Adrenal gland (tissue), 19 donors: ENCODE measurements at places on chromosomes 2 and 18. TPM values are rescaled to one million over a fixed set of nuclear protein-coding genes. Genes with fewer than 3 reads are reported as not detected.

PRADC1 gene
- total RNA-seq = 76.3 TPM

GRCh38 chr18:68847219-68847837, 49.4 kb downstream of the CCDC102B start:
- no peak for DNase-seq

ZNF892 gene
- total RNA-seq = 2.0 TPM

GRCh38 chr2:12010779-12011178, 264.3 kb downstream of the LPIN1 start:
- DNase-seq = no peak

- no peak for DNase-seq
Observed at GRCh38 chr2:228875152-228875900, 395.8 kb downstream of the PID1 start.

- no peak for DNase-seq
Observed at GRCh38 chr2:36445185-36445866, 89.7 kb downstream of the CRIM1 start.

- no peak for DNase-seq
Observed at GRCh38 chr2:55986700-55987440, 63.3 kb upstream of the EFEMP1 start.

- DNase-seq = no peak
Observed at GRCh38 chr2:228548230-228548629, 366.7 kb upstream of the SPHKAP start.

TTN gene
- 1.2 TPM for total RNA-seq

DNA sequence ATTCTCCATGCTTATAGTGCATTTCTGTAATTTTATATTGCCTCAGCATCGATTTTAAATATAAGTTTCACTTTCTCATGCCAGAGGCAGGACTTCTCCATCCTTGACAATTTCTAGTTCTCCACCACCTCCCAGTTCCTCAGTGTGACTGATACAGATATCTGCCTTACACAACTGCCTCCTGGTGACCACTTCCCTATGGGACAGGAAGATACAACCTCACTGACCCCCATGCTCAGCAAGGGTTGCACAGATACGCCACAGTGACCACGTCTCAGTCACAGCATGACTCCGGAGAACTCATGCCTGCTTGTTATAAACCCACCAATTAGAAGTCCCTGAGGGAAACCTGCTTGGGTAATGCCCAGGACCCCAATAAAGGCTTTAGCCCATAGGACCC, 284.0 kb upstream of the MC4R start:
- no peak for DNase-seq

GRCh38 chr18:66078925-66079800, 328.4 kb downstream of the CDH7 start:
- no peak for DNase-seq
